Testis (tissue), 5 donors: ENCODE measurements at places on chromosomes 1 and 21. TPM values are rescaled to one million over a fixed set of nuclear protein-coding genes. Genes with fewer than 3 reads are reported as not detected.
A peak's percentile ranks its signal among the peaks of the same experiment; 100 is the strongest.

DNA sequence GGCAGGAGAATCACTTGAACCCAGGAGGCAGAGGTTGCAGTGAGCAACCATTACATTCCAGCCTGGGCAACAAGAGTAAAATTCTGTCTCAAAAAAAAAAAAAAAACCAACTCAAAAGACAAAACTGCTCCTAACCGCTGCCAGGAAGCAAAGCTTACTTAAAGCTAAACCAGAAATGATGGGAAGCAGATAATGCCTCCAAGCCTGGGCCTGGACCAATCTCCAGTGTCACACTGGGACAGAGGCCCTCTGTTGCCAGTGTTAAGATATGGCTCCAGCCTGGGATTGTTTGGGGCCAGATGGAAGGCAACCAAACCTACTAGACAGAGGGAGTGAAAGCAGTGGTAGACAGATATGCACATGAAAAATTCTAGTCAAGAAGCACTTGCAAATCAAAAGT, 36.9 kb downstream of the NSL1 start:
- no peak overlapping the region for H3K4me3 ChIP-seq
- H3K36me3 ChIP-seq = no peaks in the 10 kb centered on the region
- H3K4me1 ChIP-seq = peaks cover 7% of the 10 kb centered on the region
- no peak overlapping the region for H3K27ac ChIP-seq
- no peak for DNase-seq

- H3K27me3 ChIP-seq = no peaks in the 10 kb centered on the region
- no peak overlapping the region for H3K27ac ChIP-seq
- DNase-seq = no peak
Observed at GRCh38 chr21:45465611-45466329, 60.8 kb downstream of the COL18A1 start.

- no peaks in the 10 kb centered on the region for H3K27me3 ChIP-seq
- H3K36me3 ChIP-seq = no peaks in the 10 kb centered on the region
- H3K4me1 ChIP-seq = no peaks in the 10 kb centered on the region
- no peak for DNase-seq
Observed at GRCh38 chr1:115922801-115923200, 53.5 kb upstream of the SLC22A15 start.

TMIGD3 gene
- 63.6 TPM for total RNA-seq

DNA sequence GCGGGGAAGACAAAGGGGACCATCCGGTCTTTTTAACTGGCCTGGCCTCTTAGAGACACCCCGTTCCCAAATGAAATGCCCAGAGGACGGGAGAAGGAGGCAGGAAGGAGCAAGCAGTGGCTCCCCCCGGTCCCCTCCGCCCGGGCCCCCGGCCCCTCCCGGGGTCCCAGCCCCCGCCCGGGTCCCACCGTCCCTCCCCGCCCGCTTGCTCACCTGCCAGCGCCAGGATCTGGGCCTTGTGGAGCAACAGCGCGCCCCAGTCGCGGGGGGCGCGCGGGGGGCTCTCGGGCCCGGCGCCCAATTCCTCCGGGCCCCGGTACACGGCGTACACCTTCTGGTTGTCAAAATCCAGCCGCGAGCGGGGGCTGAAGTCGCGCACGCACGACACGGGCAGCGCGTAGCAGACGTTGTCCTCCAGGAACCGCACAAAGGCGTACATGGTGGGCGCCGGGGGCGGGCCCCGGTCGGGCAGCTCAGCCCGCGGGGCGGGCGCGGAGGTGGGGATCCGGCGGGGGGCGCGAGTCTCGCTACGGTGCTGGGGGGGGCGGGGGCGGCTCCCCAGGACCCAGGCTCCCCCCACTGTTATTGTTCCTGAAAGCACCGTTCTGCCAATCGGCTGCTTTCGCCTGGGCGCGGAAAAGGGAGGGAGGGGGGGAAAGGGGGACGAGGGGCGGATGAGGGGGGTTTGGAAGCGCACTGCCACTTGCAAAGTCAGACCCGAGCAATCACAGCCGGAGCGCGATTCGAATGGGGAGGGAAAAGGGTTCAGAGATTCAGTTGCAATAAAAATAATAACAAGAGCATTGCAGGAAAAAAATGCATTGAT, at the start of gene BEND5:
TSS of gene BEND5 (minus strand) at position 499 of the 826 bp plus-strand sequence. CDS start at position 439, 60 bp downstream.
- H3K36me3 ChIP-seq = no peaks in the 10 kb centered on the region
- peak within 1 kb of the TSS; percentile 67 for H3K4me3 ChIP-seq
- peak; percentile 70 for DNase-seq

GRCh38 chr21:16241479-16241963, 511.7 kb downstream of the USP25 start:
- no peak for DNase-seq
- H3K27ac ChIP-seq = no peak overlapping the region
- no peaks in the 10 kb centered on the region for H3K36me3 ChIP-seq
- no peak overlapping the region for H3K4me3 ChIP-seq

SPATC1L gene
- total RNA-seq = 75.6 TPM

FAM43B gene
- total RNA-seq = 1.3 TPM

ZC3H12A gene
- total RNA-seq = 9.0 TPM

DNA sequence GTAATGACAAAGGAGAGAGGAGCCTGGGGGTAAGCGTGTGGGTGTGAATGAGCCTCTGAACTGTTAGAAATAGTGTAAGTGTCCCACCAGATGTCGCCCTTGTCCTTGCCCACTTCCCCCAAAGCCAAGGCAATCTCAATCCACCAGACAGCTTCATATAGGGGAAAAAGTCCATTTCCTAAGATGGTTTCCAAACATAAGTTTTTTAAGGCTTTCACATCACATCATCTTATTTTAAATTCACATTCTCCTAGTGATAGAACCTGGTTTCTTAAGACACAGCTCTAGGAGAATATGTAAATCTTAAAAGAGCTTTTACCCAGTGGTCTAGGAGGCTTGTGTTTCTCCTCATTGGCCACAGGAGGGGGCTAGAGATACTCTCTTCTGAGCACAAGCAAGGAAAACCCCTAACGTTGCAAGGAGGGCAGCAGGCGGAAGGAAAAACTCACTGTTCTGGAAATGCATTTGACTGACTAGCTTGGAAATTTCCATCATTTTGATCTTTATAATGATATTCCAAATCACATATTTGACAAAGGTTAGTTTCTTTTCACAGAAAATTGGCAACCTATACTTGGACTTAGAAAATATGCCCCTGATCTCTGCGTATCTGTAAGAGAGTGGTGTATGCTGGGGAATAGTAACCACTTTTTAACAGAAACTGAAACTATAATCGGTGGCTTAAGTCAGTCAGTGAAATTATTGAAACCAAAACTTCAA, 51.9 kb upstream of the LPAR3 start:
- H3K36me3 ChIP-seq = no peaks in the 10 kb centered on the region
- no peak overlapping the region for H3K27ac ChIP-seq
- peak; percentile 75 for DNase-seq
- no peaks in the 10 kb centered on the region for H3K4me1 ChIP-seq
- no peaks in the 10 kb centered on the region for H3K27me3 ChIP-seq
- peak overlapping the region; percentile 6 for H3K4me3 ChIP-seq

DNA sequence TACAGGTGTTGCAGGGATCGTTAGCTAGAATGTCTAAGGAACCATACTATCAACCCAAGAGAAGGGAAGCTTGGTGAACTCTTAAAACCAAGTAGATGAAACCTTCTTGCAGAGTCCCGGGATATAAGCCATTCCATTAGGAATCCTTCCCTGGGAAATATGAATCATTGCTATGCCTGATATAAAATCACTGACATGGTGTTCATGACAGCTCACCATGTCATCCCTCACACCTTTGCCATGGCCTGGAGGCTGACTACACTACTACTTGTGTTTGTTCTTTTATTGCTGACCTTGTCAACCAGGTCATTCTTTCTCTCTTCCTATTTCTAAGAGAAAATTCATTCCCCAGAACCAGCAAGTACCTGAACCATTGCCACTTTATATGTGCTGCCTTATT, 12.1 kb downstream of the ST6GALNAC3 start:
- no peak for DNase-seq
- H3K36me3 ChIP-seq = no peaks in the 10 kb centered on the region
- no peaks in the 10 kb centered on the region for H3K4me1 ChIP-seq

KCNK2 gene
- total RNA-seq = 0.71 TPM

NID1 gene
- total RNA-seq = 36.1 TPM

DNA sequence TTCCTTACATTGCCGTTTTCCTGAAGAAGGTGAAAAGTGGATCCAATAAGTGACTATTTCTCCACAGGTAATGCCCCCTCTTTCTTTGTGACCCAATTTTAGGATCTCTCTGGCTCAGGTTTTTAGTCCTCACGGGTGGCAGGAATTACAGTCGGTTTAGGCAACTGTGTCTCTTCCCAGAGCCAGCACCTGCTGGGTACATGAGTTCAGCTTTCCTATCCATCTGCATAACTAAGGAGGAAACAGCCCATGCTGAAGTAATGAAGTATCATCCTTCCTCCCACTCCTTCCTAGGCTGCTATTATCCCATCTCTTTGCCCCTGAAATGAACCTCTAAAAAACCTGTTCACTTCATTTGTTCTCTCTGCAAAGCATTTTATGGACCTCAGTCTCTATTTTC, 544.6 kb downstream of the NEGR1 start:
- no peaks in the 10 kb centered on the region for H3K4me1 ChIP-seq
- no peak overlapping the region for H3K27ac ChIP-seq
- no peak overlapping the region for H3K4me3 ChIP-seq
- H3K27me3 ChIP-seq = no peaks in the 10 kb centered on the region
- DNase-seq = no peak
- H3K36me3 ChIP-seq = no peaks in the 10 kb centered on the region

DNA sequence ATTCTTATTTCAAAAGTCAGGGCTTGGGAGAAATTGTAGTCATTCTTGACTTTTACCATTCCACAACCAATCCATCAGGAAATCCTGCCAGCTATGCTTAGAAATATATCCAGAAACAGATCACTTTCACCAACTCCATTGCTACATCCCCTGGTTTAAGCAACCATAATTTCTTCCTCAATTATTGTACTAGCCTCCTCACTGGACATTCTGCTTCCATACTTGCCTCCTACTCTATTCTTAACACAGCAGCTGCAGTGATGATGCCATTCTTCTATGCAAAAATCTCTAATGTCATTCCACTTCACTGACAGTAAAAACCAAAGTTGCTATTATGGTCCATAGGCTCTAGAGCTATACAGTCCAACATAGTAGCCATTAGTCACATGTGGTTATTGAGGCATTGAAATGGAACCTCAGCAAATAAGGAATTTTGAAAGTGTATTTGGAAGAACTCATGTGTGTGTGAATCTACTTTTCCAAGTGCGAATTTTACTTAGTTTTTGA, 110.7 kb upstream of the KIAA0040 start:
- DNase-seq = no peak
- H3K27ac ChIP-seq = no peak overlapping the region
- H3K4me1 ChIP-seq = no peaks in the 10 kb centered on the region
- no peak overlapping the region for H3K4me3 ChIP-seq

DNA sequence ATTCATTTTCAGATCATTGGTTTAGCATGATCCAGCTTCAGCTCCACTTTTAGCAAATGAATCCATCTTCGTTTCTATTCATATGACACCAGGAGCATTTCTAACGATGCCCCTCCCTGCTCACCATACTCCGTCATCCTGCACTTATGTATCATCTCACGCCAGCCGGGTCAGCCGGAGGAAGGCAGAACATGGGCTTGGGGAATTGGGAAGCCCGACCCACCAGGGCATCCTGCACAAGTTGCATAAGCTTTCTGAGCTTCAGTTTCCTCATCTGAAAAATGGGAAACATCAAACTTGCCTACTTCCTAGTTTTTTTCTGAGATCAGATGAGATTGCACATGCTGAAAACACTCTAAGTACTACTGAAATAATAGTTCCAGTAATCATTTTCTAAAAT, 194.7 kb downstream of the AK5 start:
- H3K4me1 ChIP-seq = no peaks in the 10 kb centered on the region
- no peaks in the 10 kb centered on the region for H3K36me3 ChIP-seq
- H3K4me3 ChIP-seq = no peak overlapping the region

GRCh38 chr1:240237305-240237721, 145.6 kb downstream of the FMN2 start:
- no peaks in the 10 kb centered on the region for H3K4me1 ChIP-seq
- no peaks in the 10 kb centered on the region for H3K36me3 ChIP-seq
- no peak overlapping the region for H3K4me3 ChIP-seq
- DNase-seq = no peak
- no peak overlapping the region for H3K27ac ChIP-seq

DNA sequence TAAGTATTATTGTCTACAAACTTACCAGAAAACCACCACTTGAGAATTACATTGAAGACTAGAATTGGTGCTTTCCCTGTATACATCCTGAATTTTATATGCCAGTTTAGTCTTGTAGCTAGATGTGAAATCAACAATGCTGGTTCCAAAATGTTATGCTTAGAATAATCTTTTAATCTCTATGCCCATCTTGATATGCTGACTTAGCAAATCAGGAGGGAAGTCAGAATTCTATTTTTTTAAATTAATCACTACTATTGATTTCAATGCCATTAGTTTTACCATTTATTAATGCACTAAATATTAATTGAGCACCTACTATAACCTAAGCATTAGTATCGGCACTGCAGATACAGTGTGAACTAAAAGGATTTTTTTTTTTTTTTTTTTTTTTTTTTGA, 641.6 kb upstream of the ADGRL4 start:
- H3K27me3 ChIP-seq = no peaks in the 10 kb centered on the region
- DNase-seq = no peak
- H3K27ac ChIP-seq = no peak overlapping the region
- H3K4me1 ChIP-seq = no peaks in the 10 kb centered on the region

GRCh38 chr1:215594640-215595039, 27.5 kb downstream of the KCTD3 start:
- DNase-seq = no peak
- H3K36me3 ChIP-seq = no peaks in the 10 kb centered on the region
- no peak overlapping the region for H3K27ac ChIP-seq
- peaks cover 9% of the 10 kb centered on the region for H3K4me1 ChIP-seq
- H3K27me3 ChIP-seq = no peaks in the 10 kb centered on the region

DNA sequence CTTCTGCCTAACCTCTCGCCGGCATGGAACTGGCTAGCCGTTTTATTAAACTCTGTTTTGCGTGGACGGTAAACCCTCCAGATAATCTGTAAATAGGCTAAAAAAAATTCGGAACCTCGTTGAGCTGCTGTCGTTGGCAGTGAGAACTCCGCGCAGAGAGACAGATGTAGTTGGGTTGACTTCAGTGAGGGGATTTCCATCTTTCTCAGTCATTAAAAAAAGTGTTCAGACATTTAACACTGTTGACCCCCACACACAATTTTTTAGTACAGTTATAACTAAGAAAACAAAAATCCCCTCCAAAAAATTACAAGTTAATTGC, 464 bp downstream of the PARK7 start:
- no peaks in the 10 kb centered on the region for H3K27me3 ChIP-seq
- peak overlapping the region; percentile 67 for H3K4me3 ChIP-seq
- H3K27ac ChIP-seq = peak overlapping the region; percentile 87
- no peaks in the 10 kb centered on the region for H3K36me3 ChIP-seq

LAMC2 gene
- 3.4 TPM for total RNA-seq
